Renal cortex interstitium (tissue), 15 donors: ENCODE measurements at places on chromosomes 1 and 21. TPM values are rescaled to one million over a fixed set of nuclear protein-coding genes. Genes with fewer than 3 reads are reported as not detected.

The TBX19 gene
- 2.1 TPM for polyA plus RNA-seq

The NPR1 gene
- polyA plus RNA-seq: 61.2 TPM

The CFHR5 gene
- polyA plus RNA-seq: not detected

The DNASE2B gene
- polyA plus RNA-seq: 0.09 TPM

The PRAMEF2 gene
- polyA plus RNA-seq: not detected

The KRTAP7-1 gene
- not detected for polyA plus RNA-seq

The DNAJC6 gene
- 6.0 TPM for polyA plus RNA-seq
